Activated T-cell treated with anti-CD3 and anti-CD28 coated beads, Interleukin-2, amount 50 U/mL, for 48 hours (primary cell): ENCODE measurements at places on chromosomes 13 and 19.

- DNase-seq = no peak
These were observed 1628.2 kb upstream of the SLC10A2 start for GRCh38 chr13:104694397-104694796.

DNA sequence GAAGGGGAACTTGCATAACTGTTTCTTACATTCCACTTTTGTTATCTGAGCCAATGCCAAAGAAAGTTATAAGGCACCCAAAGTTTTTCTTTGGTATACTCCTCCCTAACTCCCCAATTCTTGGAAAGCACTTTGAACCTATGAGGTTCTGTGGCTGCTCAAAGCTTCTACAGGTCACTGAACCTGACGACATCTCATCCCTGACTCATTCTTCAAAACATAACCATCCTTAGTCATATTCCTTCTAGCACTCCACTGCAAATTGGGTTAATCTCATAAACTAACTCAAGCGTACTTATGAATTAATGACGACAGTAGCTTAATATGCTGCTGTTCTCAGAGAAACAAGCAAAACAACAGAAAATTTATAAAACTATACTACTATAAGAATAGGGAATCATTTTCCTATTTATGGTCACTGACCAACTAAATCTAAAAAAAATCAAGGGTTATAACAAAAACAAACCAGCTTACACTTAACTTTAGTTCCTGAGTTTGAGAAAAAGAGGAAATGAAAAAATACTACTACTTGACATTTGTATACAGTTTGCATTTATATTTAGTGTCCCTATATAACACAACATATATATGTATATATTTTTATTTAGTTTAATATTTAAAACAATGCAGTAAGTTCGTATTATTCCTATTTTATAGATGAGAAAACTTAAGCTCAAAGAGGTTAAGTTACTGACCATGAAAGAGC lies 69.1 kb downstream of the CAB39L start:
- no peak for DNase-seq

DNA sequence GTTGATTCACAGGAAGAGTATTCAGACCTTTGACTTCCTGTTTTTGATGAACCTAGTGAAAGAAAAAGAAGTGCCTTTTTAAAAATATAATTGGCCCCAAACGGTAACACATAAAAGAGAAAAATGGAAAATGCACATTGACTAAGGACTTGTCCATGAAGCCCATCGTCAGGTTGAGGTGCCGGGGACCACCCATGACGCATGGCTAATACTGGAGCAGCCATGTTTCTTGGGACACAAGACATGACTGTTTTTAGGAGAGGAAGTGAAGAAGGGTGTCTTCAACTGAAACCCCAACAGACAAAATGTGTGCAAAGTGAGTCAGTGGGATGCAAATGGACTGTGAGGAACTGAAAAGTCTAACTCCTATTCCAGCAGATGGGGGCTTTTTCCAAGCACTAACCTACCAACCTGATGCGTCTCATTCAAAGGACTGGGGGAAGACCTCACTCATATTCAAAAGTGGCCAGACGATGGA lies 459.4 kb downstream of the FOXO1 start:
- peak; percentile 59 for DNase-seq

GRCh38 chr19:49712397-49712859 lies 21.5 kb downstream of the CPT1C start:
- no peak for DNase-seq

- no peak for DNase-seq
These were observed 91.9 kb downstream of the SLAIN1 start for GRCh38 chr13:77789376-77789775.

GRCh38 chr19:10554760-10555609 lies 10.8 kb downstream of the KRI1 start:
- DNase-seq = no peak

DNA sequence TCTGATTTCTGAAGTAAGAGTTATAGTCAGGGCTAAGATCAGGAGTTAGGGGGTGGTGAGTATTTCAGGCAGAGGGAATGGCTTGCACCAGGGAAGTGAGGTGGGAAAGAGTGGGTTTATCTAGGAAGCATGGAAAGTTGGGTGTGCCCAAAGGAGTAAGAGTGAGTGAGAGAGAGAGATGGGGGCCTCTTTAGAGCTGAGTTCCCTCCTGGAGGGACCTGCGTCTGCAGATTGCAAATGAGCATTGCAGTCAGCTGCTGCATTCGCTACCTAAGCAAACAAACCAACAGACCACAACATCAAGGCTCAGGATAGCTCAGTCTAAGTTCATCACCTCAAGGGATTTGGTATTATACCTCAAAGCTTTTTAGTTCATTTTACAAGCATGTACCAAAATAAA lies 405.8 kb downstream of the FGF9 start:
- no peak for DNase-seq

GRCh38 chr19:18611327-18612050 lies 1.2 kb upstream of the TMEM59L start:
- no peak for DNase-seq

DNA sequence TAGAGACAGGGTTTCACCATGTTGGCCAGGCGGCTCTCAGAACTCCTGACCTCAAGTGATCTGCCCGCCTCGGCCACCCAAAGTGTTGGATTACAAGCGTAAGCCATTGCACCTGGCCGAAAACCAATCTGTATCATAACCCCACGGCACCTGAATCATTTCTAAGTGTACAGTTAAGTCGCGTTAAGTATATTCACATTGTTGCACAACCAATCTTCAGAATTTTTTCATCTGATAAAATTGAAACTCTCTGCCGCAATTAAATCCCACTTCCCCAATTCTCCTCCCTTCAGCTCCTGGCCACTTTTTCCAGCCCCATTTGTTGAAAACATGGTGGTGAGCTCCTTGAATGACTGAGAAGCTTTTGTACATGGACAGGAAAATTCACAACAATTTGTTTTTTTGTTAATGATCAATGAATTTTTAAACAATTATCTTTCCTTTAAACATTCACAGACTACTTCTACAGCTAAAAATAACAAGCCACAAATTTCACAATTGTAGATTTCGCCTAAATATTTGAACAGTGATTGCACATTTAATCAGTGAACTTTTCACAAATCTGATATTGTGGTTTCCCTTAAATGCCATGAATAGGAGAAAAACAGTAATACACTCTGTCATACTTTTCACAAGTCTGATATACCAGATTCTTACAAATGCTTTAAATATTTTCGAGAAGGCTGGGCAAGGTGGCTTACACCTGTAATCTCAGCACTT lies 13.8 kb downstream of the FGF21 start:
- no peak for DNase-seq

DNA sequence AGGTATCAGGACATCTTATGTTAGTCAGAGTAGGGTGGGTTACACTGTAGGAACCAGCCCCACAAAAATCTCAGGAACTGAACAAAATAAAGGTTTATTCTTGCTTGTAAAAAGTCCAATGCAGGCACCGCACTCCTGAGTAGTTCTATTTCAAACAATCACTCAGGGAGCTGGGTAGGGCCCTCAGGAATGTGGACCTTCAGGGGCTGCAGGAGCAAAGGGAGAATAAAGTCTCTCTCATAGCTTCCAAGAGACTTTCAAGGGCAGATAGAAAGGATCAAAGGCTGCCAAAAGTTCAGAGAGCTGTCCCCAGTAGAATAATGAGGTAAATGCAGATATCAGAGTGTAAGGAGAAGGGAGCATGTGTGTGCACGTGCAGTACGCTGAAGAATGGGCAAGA lies 49.4 kb downstream of the RUBCNL start:
- no peak for DNase-seq

DNA sequence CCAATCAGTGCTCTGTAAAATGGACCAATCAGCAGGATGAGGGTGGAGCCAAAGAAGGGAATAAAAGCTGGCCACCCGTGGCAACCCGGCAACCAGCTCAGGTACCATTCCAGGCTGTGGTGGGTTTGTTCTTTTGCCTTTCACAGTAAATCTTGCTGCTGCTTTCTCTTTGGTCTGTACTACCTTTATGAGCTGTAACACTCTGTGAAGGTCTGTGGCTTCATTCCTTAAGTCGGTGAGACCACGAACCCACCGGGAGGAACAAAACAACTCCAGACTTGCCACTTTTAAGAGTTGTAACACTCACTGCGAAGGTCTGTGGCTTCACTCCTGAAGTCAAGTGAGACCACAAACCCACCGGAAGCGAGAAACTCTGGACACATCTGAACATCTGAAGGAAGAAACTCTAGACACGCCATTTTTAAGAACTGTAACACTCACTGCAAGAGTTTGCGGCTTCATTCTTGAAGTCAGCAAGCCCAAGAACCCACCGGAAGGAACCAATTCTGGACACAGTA lies 16.5 kb upstream of the SPACA6 start:
- no peak for DNase-seq

DNA sequence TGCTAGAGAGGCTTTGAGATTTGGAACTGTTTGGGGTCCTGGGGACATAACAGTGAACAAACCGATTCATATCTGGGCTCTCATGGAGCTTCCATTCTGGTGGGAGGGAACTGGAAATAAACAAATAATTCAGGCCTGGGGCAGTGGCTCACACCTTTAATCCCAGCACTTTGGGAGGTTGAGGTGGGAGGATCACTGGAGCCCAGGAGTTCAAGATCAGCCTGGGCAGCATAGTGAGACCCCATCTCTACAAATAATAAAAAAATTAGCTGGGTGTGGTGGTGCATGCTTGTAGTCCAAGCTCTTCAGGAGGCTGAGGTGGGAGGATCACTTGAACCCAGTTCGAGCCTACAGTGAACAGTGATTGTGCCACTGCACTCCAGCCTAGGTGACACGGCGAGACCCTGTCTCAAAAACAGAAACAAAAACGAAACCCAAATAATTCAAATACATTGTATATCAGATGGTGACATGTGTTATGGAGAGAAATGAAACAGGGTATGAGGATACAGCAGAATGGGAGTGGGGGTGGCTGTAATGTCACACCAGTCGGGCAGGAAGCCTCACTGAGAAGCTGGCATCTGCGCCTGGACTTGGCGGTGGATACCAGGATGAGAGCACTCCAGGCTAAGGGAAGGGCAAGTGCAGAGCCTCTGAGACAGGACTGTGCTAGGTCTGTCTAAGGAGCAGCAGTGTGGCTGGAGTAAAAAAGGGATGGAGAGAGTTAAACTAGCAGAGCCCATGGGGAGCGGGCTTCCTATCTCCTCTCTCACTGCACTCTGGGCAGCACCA lies 131.1 kb upstream of the ZNF536 start:
- DNase-seq = no peak

DNA sequence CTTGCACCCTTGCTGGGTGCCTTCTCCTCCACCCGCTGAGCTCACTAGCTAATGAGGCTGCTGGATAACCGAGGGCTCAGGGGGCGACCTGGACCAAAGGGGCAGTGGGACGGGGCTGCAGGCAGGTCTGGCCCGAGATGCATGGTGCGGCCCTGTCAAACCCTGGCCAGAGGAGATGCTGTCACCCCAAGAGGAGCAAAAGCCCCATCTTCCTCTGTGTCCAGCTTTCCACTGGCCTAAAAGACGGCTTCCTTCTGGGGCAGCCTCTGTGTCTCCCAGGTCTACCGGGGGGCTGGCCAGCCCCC lies 261.8 kb downstream of the TBC1D4 start:
- DNase-seq = no peak
